ENCODE measurements at places on chromosomes 1 and 21.

DNA sequence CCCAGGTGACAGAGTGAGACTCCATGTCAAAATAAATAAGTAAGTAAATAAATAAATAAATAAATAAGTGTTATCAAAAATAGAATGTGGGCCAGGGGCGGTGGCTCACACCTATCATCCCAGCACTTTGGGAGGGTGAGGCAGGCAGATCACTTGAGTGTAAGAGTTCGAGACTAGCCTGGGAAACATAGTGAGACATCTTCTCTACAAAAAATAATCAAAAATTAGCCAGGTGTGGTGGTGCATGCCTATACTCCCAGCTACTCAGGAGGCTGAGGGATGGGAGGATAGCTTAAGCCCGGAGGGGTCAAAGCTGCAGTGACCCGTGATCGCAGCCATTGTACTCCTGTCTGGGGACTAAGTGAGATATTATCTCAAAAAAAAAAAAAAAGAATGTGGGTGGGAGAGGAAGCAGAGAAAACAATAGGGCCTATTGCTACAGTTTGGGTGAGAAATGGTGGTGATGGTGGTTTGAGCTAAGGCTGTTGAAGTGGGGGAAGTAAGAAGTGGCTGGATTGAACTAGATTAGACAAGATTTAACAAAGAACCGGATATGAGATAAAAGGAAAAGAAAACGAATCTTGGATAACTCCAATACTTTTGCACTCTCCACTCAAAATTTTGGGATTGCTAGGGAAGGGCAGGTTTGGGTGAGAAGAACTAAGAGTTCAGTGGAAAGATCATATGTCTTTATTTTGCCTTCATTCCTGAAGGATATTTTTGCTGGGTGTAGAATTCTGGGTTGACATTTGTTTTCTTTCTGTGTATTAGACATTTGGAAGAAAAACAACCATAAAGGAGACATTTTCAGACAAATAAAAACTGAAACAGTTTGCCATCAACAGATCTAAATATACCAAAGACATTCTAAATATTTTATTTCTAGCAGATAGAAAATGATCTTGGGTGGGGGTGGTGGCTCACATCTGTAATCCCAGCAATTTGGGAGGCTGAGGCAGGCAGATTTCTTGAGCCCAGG is 57.1 kb upstream of the SPOCD1 start:
- DNase-seq: no peak

DNA sequence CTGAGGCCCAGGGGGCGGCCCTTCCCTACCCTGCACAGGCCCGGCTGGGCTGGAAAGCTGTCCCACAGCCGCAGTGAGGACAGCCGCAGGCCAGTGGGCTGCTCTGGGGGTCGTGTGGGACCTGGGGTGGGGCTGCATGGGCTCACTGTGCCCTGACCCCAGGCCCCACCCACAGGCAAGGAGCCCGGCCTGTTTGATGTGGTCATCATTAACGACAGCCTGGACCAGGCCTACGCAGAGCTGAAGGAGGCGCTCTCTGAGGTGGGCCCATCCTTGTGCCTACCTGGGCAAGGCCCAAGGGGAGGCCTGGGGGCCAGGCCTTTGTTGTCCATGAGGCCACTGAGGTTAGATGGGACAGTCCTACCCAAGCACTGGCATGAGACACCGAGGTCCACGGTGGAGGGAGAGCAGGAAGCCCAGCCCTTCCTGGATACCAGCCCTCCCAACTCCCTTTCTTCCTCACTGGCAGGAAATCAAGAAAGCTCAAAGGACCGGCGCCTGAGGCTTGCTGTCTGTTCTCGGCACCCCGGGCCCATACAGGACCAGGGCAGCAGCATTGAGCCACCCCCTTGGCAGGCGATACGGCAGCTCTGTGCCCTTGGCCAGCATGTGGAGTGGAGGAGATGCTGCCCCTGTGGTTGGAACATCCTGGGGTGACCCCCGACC is 1.4 kb upstream of the GJC2 start:
- DNase-seq: no peak

- DNase-seq: no peak
Observed at GRCh38 chr1:28934676-28935075, 20.3 kb downstream of the EPB41 start.

- DNase-seq: no peak
Observed at GRCh38 chr1:210598135-210598652, 269.5 kb downstream of the HHAT start.

- DNase-seq: no peak
Observed at GRCh38 chr1:73331726-73332125, 866.2 kb downstream of the LRRIQ3 start.

DNA sequence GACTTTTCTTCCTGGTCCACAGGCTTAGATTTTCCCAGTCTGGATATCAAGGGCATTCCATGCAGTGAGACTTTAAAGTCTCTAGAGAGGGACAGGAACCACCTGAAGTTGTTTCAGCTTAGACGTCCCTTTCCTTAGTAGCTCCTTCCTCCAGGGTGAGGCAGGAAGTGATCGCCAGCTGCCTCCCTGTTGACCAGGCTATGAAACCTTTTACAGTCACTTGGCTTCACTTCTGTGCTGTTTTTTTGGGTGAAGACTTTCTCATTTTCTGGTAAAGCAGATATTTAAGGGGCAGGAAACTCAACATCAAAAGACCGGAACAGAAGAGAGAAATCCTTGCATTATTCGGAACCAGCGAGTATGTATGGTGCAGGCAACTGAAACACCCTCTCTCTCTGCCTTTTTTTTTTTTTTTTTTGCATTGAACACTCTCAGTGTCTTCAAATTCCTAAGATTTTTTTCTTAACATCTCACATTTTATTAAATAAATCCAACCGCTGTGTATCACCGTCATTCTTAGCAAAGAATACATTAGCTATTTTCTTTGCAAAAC is 234.6 kb upstream of the IRF2BP2 start:
- no peak for DNase-seq

DNA sequence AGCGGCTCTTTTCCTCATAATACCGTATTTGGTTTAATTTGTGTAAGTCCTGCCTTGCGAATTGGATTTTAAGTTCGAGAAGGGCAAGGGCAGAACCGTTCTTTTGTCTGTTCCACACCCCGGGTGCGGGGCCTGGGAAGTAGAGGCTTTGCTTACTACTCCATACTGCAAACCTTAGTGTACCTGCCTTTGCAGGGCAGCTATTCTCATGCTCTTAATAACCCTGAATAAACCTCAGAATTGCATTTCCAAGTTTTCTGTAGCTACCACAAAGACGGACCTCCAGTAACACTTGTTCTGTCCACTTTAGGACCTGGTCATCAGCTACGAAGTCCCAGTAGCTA is 657 bp upstream of the HNRNPU start:
- no peak for DNase-seq

GRCh38 chr1:164706606-164706987 is 147.6 kb downstream of the PBX1 start:
- DNase-seq: no peak

GRCh38 chr1:72915581-72915980 is 633.2 kb upstream of the NEGR1 start:
- DNase-seq: no peak

- DNase-seq: no peak
Observed at GRCh38 chr1:248847181-248847955, 9.3 kb downstream of the ZNF672 start.

DNA sequence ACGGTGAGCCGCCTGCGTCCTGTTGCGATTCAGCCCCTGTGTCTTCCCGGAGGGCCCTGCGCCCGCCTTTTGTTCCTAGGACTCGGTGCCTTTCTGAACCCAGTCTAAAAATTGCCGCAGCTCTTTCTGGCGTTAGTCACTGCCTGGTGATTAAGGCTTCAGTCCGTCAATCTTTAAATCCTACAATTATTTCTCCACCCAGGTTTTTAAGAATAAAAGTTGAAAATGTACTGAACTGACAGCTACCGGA is 16.2 kb upstream of the PDXK start:
- no peak for DNase-seq

GRCh38 chr1:41718497-41718896 is 200.2 kb downstream of the HIVEP3 start:
- no peak for DNase-seq

- no peak for DNase-seq
Observed at GRCh38 chr1:40435471-40435870, 14.8 kb upstream of the ZFP69B start.

GRCh38 chr1:117818456-117818855 is 111.0 kb downstream of the GDAP2 start:
- DNase-seq: no peak

All from stimulated activated CD8-positive, alpha-beta memory T cell treated with anti-CD3 and anti-CD28 coated beads, Interleukin-4, amount 100 ng/mL, for 4 hours (primary cell).